ENCODE measurements at places on chromosomes 7 and 10.

GRCh38 chr7:51111241-51111940 is 205.2 kb downstream of the COBL start:
- DNase-seq = no peak

- no peak for DNase-seq
Measured at GRCh38 chr7:41503438-41503837, 199.5 kb downstream of the INHBA start.

DNA sequence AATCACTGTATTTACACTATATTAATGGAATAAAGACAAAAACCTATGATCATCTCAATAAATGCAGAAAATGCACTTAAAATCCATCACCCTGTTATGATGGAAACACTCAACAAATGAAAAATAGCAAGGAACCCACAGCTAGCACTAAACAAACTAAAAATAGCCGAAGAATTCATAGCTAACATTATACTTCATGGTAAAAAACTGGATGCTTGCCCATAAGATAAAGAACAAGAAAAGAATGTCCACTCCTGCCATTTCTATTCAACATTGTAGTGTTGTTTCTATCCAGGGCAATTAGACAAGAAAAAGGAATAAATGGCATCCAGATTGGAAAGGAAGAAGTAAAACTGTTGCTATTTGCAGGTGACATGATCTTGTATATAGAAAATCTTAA is 142.1 kb downstream of the STK31 start:
- DNase-seq = no peak

GRCh38 chr7:73891178-73891885 is 30.4 kb downstream of the TMEM270 start:
- no peak for DNase-seq

DNA sequence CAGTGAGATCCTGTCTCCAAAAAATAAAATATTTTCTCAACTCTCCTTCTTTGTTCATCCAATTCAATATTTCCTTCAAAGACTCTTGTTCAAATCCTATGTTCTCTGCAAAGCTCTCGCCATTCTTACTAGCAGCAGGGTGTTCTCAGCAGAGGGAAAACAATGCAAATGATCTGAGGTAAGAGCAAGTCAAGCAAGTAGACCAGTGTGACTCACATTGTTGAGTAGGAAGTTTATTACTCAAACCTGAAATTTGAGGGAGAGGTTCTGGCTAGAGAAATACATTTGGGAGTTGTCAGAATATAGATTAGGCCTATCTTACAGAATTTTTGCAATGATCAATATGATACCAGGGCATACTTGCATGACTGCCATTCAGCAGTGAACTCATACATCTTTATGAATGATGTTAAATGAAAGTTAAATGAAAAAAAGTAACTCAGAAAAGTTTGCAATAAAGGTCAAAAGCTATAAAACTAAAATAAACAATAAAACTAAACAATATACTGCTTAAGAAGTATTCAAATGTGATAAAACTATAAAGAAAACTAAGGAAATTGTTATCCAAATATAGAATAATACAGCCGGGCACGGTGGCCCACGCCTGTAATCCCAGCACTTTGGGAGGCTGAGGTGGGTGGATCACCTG is 5.8 kb downstream of the IDE start:
- no peak for DNase-seq

All from activated CD4-positive, CD25-positive, alpha-beta regulatory T cell (primary cell).